ENCODE measurements at places on chromosomes 3 and 15.

DNA sequence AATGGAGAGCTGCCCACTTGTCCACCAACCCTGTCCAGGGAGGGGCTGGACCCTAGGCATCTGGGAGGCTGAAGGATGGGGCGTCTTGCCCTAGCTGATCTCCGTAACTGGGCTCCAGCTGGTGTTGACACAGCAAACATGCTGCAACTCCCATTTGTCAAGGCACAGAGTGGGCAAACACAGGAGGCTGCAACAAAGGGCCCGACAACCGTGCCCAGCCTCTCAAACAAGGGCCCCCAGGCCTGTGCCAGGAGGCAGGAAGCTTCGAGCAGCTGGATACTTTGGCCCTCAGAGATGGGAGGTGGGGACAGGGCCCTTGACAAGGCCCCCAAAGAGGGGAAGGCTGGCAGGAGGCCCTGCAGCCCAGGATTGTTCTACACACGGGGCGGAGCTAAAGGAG is 64.2 kb upstream of the TMEM115 start:
- no peak for DNase-seq

DNA sequence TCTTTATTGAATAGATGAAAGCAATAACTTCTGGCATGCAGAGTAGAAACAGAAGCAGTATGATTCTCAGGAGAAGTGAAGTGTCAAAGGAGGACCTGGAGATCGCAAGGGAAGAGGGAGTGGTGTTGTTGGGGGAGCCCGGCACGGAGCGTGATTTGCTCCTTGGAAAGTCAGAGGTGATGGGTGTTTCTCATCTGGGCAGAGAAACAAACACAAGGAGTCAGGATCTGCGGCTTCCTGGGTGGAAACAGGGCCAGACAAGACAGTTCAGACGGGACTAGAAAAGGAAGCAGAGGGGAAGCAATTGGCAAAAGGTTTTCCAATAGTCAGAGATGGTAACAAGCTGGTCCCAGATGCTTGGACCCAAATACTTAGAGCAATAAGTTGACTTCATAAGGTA is 34.4 kb upstream of the CCDC80 start:
- no peak for DNase-seq

DNA sequence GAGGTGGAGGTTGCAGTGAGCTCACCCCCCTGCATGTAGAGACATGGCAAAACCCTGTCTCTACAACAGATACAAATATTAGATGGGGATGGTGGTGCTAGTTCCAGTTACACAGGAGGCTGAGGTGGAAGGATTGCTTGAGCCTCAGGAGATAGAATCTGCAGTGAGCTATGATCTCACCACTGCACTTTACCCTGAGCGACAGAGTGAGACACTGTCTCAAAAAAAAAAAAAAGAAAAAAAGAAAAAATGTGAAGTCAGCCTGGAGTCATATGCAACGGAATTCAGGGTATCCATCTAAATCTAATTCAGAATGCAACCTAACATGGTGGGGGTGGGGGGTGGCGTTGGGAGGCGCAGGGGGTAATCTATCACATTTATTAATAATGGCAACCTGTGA is 37.1 kb upstream of the NR2F2 start:
- no peak for DNase-seq

GRCh38 chr3:94162700-94163099 is 99.8 kb downstream of the NSUN3 start:
- DNase-seq, result no peak

GRCh38 chr3:47283193-47283537 is 421 bp downstream of the KLHL18 start:
- DNase-seq, result peak; percentile 29

GRCh38 chr15:88382482-88382983 is 84.7 kb downstream of the MRPL46 start:
- DNase-seq, result no peak

DNA sequence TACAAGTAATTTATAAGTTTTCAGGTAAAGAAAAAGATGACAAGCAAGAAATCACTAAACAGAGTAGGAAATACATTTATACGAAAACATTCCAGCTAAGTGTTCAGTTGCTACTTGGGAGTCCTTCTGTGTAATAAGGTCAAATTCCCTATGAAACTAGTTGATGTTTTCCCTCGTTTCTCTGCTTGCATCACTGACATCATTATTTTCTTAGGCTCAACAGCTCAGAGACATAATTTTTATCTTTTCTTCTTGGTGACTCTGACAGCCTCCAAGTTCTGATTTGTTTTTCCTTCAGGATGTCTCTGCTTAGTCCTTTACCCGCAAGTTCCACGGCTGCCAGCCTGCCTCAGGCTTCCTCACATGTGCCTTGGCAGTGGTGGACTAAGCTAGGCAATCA is 173.6 kb downstream of the P3H2 start:
- DNase-seq, result no peak

GRCh38 chr15:95558131-95558530 is 772.4 kb upstream of the NR2F2 start:
- no peak for DNase-seq

GRCh38 chr3:151350656-151351055 is 21.3 kb upstream of the P2RY13 start:
- no peak for DNase-seq

- DNase-seq, result no peak
These were observed 143.6 kb upstream of the TBC1D5 start for GRCh38 chr3:17885986-17886385.
